ENCODE measurements at places on chromosomes 5 and 9. TPM values are rescaled to one million over a fixed set of nuclear protein-coding genes. Genes with fewer than 3 reads are reported as not detected.

DNA sequence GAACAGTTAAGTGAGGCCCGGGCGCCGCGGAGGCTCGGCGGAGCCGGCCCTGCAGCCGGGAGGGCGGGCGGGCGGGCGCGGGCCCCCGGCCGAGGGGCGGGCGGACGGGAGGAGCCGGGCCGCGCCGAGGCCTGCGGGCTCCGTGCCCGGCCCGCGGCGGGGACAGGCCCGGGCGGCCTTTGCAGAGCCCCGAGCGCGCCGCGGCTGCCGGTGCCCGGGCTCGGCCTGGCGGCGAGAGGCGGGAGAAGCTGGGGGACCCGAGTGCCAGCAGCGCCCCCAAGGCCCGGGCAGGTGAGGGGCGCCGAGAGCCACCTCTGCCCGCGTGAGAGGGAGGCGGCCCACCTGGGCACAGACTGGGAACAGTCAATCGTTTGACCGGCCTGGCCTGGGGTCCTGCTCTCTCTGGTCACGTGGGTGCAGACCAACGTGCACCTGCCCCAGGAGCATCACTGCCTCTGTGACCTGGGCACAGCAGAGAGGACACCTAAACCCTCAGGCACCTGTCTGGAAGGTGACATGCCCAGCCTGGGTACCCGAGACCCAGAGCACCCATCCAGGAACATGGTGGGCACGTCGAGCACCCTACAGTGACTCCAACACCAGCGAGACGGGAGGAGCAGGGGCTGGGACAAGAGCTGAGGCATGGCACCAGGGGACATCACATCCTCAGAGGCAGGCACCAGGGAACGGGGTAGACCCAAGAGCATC is 531 bp downstream of the MVB12B start:
- DNase-seq: no peak

DNA sequence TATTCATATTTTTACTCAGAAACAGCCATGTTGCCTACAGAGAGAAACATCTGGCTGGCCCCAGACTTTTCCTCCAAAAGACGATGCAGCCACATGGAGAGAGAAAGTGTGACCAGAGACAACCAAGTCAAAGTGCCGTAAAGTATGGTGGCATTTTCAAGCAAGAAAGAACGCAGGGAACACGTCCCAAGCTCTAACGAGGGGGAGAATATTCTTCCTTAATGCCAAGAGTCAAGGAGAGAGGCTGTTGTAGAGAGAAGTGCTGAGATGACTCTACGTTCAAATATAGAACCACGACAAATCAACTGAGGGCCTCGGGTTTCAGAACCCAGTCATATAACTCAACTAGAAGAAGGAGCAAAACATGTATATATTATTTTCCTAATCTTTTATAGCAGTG is 55.9 kb downstream of the FNBP1 start:
- no peak for DNase-seq

- no peak for DNase-seq
These were observed 186.3 kb downstream of the RGS3 start for GRCh38 chr9:113649855-113650206.

GRCh38 chr5:147830035-147830434 is 1.4 kb downstream of the SPINK1 start:
- no peak for DNase-seq

DNA sequence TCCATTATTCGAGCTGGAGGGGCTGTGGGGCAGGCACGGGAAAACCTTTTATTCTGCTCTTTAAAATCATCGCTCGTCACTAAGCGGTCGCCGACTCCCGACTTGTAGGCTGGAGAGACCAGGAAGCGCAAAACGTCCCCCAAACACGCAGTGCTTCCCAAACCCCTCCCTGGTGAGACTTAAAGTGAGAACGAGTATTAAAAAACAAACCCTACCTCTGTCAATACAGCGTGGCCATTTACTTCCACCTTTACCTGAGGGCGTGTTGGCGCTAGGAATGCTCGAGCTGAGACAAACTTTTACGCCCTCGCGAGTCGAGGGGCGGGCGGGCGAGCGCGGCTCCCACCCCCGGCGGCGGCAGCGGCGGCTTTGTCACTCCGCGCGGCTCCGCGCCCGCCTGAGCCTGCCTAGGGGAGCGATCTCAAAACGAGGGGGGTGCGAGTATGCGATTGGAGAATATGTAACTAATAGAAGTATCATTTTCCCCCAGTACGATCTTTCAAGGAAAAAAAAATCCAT is at the start of gene NR2F1-AS1:
TSS of gene NR2F1-AS1 (minus strand) at position 293 of the 519 bp plus-strand sequence.
- no peak for DNase-seq

- DNase-seq: no peak
These were observed 33.0 kb upstream of the PWWP2A start for GRCh38 chr5:160152287-160152686.

DNA sequence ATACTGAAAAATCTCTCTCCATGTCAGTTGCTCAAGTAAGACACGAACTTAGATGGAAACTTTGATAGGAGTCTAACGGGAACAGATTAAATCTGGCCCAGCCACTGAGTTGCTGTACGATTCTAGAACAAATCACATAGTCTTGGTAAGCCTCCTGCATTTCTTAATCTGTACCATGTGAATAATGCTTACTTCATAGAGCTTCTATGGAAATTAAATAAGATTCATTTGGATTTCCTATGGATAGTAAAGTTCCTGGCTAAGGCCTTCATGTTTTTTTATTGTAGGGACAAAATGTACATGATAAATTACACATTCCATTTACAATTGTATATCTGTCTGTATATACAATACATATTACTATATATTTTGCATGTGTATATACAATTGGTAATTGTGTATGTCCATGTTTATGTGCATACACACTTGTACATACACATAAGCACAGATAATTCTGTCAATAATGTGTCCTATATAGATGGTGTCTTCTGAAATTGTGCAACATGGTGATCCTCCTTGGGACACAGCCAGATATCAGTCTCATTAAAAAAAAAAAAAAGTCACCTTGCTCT is 330.4 kb downstream of the TRIM32 start:
- no peak for DNase-seq

- DNase-seq: no peak
These were observed 469.0 kb upstream of the MEF2C start for GRCh38 chr5:89351975-89352374.

DNA sequence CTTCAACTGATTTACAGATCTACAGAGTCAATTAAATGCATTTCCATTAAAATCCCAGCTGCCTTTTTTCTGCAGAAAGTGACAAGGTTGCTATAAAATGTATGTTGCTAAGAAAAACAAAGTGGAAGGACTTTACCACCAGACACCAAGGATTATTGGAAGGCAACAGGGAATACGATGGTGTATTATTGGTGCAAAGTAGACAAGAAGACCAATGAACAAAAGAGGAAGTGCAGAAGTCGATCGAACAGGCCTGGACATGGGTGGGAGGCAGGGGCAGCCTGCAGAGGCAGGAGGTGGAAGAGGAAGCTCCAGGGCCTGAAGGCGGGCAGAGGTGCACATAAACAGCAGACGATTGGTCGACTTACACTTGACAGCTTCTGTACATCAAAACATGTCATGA is 10.6 kb upstream of the SLC6A19 start:
- DNase-seq: no peak

GRCh38 chr9:4596165-4596922 is 65.8 kb upstream of the PLPP6 start:
- DNase-seq: no peak

GRCh38 chr9:6471231-6471850 is 58.3 kb downstream of the UHRF2 start:
- no peak for DNase-seq

DNA sequence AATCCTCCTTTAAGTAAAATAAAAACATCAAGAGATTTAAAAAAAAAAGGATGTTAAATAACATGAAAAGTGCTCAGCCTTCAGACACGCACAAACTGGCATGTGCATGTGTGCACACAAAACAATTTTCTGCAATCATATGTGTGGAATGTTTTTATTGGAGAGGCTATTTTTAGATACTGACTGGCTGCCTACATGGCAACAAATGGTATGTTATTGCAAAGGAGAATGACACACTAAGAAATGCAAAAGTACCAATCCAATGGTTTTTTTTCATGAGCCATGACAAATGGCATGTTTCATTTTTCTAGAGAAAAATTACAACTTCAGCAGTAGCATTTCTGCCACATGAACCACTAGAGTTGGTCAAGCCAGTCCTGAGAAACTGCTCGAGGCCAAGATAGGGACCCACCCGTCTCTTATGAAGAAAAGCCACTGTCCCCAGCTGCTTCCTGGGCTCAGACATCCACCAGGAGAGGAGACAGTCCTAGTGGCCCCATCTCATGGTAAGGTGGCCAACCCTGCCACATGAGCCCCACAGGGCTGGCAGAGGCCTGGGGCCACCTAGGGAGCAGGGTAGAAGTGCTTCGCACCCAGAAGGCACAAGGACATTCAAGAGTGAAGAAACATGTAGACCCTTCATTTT is 116.4 kb downstream of the MYO10 start:
- no peak for DNase-seq

DNA sequence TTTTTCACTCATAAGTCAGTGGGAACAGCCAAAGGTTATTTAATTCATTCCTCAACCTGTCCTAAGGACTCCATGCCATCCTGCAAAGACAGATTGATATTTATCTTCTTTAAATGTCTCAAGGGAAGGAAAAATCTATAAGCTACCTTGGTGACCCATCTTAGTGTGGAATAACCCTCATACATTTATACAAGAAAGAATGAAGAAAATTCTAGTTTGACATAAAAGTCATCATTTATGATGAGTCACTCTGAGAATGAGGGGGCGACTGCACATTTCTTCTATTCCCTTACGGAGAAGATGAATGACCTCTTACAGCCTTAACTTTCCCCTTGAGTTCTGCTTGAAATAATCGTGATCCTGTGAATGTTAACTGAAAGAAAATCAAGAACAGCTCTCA is 26.8 kb upstream of the NUDT12 start:
- DNase-seq: no peak

DNA sequence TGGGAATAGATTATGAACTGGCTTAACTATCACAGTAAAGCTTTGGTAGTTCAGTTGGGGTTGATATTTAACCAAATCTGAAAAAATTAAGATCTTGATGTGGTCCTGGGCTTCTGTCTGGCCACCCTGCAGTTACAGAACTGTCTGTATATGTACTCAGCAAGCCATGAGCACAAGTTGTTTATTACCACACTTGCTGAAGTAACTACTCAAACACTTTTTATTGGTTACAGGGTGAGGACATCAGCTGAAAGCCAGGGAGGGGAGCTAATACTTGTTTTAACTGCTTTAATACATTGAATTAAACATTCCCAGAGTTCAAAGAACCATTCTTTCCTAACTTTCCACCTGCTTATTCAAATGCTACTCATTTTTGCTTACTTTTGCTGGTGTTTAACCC is 29.4 kb upstream of the KCNN2 start:
- no peak for DNase-seq

- no peak for DNase-seq
These were observed 43.7 kb upstream of the ERCC6L2 start for GRCh38 chr9:95831810-95832209.

DNA sequence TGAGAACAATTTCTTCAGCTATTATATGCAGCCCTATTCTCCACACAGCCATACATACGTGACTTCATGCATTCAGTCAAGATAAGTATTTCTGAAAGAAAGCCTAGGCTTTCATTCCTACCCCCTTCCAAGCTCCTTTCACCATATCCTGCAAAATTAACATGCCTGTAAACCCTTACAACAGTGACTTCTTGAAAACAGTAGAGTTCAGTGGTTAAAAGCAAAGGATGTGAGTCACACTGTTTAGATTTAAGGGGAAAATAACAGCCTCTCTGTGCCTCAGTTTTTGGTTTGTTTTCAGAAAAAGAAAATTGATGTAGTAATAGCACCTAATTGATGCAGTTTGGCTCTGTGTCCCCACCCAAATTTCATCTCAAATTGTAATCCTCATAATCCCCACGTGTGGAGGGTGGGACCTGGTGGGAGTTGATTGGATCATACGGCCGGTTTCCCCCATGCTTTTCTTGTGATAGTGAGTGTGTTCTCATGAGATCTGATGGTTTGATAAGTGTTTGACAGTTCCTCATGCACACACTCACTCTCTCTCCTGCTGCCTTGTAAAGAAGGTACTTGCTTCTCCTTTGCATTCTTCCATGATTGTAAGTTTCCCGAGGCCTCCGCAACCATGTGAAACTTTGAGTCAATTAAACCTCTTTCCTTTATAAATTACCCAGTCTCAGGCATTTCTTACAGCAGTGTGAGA is 264.8 kb downstream of the CETN3 start:
- no peak for DNase-seq

- DNase-seq: no peak
These were observed 55.9 kb downstream of the DAP start for GRCh38 chr5:10704949-10705621.

DNA sequence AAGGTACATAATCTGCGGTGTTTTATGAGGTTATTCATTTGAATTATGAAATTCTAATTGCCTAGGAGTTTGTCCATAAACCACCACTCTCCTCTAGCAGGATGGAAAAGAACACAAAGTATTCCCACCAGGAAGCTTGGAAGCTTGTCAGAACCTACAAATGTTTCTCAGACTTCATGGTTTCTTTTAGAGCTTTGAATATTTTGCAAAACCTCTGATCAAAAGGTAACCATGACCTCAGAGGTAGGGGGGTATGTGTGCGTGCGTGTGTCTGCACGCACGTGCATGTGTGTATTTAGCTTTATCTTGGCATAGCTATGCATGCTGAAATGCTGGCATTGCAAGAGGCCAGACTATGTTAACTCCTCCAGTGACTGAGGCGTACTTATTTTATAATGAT is 847.0 kb downstream of the TLE1 start:
- DNase-seq: no peak

GRCh38 chr9:128728298-128728697 is 4.4 kb upstream of the ZDHHC12 start:
- no peak for DNase-seq

- no peak for DNase-seq
These were observed 700.3 kb downstream of the PTPRD start for GRCh38 chr9:9912459-9912858.

- DNase-seq: no peak
These were observed 4.4 kb upstream of the FOXE1 start for GRCh38 chr9:97848480-97849237.

DNA sequence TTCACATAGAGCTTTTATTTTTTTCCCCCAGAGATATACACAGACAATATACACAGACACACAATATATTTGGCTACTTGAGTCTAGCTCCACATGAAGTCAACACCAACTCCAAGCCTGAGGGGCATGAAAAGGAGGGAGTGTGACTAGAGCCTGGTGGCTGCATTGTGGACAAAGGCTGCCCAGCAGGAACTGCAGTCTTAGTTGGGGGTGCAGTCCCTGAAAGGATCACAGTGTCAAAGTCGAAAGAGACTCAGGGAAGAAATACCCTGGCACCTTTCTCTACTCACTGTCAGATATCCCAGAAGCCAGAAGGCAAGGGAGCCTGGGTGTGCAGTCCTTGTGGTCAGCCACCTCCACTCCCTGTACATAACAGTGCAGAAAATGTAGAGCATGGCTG is 231.6 kb upstream of the RPS23 start:
- no peak for DNase-seq

DNA sequence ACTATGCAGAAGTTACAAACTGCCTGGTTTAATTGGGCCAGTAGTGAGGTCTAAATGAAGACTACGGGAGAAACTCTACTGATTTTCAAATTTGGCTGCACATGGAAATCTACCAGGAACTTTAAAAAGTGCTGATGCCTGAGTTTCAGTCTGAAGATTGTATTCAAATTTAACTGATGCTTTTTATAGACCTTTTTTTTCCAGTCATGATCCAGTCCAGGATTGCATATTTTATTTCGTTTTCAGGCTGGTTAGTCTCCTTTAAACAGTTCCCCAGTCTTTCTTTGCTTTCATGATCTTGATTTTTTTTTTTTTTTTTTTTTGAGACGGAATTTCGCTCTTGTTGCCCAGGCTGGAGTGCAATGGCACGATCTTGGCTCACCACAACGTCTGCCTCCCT is 23.7 kb upstream of the SPZ1 start:
- no peak for DNase-seq

Gene SHC3
- 1.7 TPM for total RNA-seq

Gene NIPAL4
- total RNA-seq: not detected

Gene ECM2
- not detected for total RNA-seq

Gene SPTAN1
- 229 TPM for total RNA-seq

Gene IFNA13
- total RNA-seq: not detected

Measured in Panc1 (cell line).